ENCODE measurements at places on chromosomes 16 and 17.
A peak's percentile ranks its signal among the peaks of the same experiment; 100 is the strongest.

GRCh38 chr16:87255866-87256265 lies 61.3 kb downstream of the C16orf95 start:
- no peak for DNase-seq

DNA sequence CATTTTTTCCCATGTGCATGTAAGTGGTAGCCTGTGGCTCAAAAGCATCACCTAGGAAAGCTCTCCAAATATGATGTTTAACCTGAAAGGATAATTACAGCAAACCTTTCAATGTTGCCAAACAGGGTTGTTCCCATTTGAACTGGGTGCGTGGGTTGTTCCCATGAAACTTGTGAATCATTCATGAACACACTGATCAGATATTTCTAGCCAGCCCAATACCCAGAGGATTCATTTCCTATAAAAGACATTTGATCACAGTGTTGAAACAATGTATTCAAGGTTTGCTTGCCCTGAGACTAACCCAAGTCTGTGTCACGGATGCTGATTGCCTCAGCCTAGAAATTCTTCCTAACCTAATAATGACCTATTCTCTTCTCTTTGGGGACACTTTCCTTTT lies 12.9 kb downstream of the KRT39 start:
- peak; percentile 59 for DNase-seq

DNA sequence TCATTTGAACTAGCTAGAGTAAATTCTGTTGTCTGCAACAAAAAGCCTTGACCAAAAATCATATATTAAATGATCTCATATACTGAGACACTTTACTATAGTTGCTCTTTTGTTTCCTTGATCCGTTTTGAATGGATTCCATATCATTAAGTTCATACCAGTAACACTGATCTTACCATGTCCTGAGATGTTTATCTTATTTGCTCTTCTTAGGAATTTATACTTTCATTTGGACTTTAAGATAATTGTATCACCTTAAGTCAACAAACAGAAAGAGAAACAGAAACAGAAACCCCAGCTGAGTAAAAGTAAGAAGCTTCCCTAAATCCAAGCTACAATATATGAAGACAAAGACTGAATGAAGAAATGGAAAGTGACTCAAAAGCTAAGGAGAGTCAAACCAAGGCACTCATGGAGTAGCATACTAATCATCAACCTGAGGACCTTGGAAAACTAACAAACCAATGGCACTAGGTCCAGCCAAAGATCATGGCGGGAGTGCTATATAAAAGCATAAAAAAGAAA lies 106.5 kb upstream of the COX10 start:
- DNase-seq: no peak

DNA sequence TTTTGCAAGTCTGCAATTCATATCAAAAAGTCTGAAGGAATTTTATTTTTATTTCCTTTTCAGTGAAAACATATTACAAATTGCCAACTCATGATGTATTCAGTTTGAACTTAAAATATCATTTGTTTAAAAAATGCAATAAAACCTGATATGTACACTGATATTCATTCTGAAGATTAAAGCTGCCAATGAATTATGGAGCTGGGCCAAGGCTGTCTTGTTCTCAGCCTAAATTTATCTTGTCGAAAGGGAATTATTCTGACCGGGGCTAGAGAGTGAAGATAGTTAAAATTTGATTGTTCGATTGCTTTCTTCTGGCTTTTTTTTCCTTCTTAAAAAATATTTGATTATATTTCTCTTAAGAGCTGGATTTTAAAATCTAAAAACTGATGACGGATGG lies 54.0 kb upstream of the RBFOX1 start:
- no peak for DNase-seq

GRCh38 chr17:14747603-14747950 lies 446.7 kb downstream of the HS3ST3B1 start:
- no peak for DNase-seq

DNA sequence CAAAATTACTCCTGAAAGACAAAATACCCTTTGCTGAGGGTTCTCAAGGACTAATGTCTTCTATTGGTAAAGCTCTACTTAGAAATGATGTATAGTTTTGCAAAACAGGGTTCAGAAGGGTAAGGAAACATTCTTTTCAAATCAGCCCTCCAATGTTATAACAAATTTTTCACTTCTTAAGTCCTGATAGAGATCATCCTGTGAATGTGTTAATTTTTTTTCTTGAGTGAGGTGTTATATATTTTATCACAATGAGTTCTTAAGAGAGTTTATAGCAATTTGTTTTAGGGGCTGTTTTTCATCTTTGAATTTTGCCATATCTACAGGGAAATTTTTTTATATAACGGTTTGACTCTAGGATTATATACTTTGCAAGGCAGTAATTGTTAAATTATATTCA lies 29.5 kb downstream of the CYB5B start:
- no peak for DNase-seq

GRCh38 chr16:66551348-66551759 lies 1.0 kb upstream of the CKLF start:
- peak; percentile 17 for DNase-seq

- DNase-seq: no peak
Observed at GRCh38 chr16:12330946-12331345, 354.4 kb downstream of the SNX29 start.

DNA sequence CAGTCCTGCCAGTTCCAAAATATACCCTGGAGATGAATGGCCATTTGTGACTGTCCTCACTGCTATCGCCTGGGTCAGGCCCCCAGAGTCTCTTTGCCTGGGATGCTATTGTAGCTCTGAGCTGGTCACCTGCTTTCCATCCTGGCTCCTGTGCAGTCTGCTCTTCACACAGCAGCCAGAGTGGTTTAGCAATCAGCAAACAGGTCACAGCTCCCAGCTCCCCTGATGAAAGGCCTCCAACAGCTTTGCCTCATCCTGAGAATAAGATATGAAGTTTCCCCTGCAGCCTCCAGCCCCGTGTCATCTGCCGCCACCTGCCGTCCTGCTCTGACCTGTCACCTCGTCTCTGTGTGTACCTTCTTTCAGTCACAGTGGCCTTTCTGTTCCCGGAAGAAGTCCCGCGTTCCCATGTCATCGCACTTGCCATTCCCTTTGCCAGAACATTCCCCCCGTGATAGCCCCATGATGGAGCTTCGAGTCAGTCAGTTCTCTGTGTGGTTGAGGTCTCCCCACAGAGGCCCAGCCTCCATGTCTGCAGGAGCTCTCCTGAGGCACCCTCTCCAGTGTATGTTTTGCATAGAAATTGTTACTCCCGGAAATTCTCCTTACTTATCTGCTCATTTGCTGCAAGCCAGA lies 281.5 kb downstream of the SNX29 start:
- DNase-seq: no peak

GRCh38 chr17:38603786-38604478 lies 1.8 kb downstream of the SRCIN1 start:
- DNase-seq: no peak

- DNase-seq: no peak
Observed at GRCh38 chr16:392450-393030, 4.5 kb upstream of the NME4 start.

DNA sequence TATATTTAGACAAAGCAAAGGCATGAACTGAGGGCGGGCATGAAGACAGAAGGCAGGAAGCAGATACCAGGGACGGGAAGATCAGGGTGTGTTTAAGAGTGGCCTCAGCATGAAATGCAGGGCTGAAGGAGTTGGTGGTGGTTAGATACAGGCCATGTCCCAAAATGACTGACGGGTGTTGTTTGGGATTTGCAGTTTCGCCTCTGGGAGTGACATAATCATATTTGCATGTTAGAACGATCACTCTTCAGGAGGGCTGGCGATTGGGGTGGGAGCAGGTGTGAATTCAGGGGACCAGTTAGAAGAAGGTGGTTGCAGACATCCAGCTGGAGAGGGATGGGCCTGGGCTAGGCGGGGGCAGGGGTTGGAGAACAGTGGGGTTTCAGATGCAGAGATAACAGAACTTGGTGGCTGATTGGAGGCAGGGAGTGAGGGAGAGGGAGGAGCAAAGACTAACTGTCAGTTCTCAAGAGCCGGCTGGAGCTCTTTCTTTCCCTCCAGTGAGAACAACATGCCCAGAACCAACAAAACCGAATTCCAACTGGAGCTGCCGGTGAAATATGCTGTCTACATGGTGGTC lies 27.2 kb upstream of the ITGAX start:
- DNase-seq: no peak

DNA sequence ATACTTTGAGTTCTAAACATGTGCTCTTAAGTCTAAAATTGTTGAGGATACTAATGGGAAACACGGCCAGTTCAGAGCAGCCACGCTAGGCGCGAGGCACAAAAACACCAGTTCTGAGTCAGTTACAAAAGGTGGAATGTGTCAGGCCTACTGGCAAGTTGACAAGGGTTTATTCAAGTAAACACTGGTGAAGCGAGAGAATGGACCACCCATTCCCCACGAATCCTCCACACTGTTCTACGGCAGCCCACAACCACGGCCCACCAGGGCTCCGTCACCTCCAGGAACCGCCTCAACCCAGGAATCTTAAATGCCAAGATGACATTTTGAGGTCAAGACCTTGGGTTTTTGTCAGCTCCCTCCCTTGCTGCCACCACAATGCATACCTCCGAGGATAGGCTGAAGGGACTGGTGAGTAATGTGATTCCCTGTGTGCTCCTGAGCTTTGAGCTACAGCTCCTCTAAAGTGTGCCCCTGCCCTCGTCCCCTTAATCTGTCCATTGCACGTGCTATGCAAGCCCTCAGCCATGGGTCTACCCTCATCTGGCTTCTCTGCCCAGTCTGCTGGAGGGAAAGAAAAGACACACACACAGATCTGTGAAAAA lies 28.5 kb upstream of the TRAP1 start:
- peak; percentile 26 for DNase-seq

DNA sequence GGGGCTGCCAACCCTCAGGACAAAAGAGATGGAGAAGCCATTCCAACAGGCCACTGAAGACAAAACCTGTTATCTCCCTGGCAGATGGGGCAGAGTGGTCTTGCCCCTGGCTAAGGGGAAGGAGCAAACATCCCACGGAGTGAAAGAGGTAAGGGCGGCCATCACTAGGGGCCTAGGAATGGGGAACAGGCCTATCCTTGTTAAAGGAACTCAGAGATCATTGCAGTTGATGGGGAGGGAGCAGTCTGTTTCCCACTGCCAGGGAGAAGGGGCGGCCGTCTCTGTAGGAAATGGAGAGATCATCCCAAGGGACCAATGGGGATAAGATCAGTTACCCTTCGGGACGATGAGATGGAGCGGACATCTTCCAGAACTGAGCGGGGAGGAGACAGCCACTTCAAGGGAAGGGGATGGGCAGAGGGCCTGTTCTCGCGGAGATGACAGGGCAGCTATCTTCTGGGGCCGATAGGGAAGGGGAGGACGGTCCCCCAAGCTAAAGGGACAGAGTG lies 581 bp upstream of the TMEM208 start:
- DNase-seq: no peak

- DNase-seq: no peak
Observed at GRCh38 chr16:28616636-28617035, 6.8 kb upstream of the SULT1A1 start.

DNA sequence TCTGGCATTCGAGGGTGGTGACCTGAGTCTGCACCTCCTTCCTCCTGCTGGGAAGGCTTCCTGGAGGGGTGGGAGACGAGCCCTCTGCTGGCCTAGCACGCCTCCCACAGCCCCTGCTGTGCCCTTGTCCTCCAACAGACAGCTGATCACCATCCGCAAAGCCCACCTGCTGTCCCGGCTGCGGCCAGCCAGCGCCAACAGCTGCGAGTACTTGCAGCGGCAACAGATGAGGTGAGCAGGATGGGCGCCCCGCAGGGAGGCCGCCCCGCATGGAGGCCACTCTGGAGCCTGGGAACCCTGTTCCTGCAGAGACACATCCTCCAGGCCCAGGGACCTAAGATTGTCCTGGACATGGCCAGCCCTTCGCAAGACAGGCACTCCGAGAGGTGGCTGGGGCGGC lies 21.6 kb downstream of the UBALD1 start:
- DNase-seq: no peak

GRCh38 chr17:81043725-81044427 lies 8.9 kb downstream of the BAIAP2 start:
- DNase-seq: peak; percentile 88

DNA sequence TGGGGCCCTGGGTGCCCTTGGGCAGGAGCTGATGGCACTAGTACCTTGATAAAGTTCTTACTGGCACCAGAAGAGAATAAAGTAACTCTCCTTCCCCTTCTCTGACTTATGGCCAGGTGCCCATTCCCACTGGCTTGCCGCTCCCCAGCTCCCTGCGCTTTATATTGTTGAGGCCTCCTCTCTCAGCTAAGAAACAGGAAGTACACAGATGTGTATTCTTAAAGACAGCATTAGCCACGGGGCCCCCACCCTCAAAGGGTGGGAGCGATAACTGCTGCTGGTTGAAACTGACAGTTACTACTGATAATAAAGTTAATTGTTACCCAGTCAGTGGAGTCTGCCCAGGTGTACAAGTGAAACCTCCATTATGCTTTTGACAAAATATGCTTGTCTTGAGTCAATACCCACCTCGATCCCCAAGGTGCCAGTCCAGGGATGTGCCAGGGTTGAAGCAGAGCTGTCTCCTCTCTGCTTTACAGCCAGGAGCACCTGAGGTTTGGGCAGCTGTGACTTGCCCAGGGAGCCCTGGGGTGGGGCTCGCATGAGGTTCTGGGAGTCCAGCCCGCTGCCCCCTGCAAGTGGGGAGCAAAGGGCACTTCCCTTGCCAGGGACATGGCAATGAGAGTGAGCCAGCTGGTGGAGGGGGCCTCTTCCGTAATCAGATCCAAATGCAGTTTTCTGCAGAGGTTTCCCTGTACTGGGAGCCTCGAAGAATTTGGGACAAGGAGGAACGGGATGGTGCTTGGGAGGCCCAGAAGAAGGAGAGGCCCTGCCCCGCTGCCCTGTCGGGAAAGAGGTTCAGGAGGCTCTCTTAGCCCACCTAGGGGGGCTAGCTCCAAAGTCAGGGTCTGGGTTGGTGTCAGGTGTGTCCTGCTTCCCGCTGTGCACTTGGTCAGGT lies 5.4 kb upstream of the CLDN9 start:
- DNase-seq: no peak

DNA sequence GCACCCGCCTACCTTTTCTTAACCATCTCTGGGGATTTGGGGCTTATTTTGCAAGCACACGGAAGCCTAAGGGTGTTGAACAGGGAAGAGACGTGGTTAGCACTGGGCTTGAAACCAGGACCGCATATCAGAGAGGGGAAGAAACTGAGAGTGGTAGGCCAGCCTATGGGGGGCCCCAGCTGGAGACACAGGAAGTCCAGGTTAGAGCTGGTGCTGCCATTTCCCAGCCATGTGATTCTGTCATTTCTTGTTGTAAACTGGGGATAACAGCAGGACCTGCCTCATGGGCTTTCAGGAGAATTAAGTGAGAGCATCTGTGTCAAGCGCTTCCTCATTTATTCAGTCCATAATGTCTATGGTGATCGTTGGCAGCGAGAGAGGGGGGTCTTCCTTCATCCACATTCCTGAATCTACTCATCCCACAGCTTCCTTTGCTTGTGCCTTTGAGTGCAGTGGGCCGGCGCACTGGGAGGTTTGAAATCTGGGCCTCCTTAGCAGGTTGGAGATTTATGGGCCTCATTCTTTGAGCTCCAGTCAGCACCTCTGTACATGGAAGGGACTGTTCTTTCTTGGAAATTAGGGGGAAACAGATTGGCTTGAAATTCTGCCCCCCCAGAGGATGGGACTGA lies 20.1 kb downstream of the NKD1 start:
- no peak for DNase-seq

All from amniotic epithelial cell (primary cell).